ENCODE measurements at places on chromosomes 11 and 22.

DNA sequence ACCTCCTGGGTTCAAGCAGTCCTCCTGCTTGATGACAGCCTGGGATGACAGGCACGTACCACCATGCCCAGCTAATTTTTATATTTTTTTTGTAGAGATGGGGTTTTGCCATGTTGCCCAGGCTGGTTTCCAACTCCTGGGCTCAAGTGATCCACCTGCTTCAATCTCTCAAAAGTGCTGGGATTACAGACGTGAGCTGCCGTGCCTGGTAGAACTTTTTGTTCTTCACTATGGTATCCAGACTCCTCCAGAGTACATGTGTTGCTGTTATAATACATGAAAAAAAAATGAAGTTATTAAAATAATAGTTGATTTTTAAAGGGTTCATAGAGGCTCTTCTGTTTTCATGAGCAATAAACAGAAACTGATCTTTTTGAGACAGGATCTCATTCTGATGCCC, 29.6 kb downstream of the ZNF143 start:
- DNase-seq = no peak

DNA sequence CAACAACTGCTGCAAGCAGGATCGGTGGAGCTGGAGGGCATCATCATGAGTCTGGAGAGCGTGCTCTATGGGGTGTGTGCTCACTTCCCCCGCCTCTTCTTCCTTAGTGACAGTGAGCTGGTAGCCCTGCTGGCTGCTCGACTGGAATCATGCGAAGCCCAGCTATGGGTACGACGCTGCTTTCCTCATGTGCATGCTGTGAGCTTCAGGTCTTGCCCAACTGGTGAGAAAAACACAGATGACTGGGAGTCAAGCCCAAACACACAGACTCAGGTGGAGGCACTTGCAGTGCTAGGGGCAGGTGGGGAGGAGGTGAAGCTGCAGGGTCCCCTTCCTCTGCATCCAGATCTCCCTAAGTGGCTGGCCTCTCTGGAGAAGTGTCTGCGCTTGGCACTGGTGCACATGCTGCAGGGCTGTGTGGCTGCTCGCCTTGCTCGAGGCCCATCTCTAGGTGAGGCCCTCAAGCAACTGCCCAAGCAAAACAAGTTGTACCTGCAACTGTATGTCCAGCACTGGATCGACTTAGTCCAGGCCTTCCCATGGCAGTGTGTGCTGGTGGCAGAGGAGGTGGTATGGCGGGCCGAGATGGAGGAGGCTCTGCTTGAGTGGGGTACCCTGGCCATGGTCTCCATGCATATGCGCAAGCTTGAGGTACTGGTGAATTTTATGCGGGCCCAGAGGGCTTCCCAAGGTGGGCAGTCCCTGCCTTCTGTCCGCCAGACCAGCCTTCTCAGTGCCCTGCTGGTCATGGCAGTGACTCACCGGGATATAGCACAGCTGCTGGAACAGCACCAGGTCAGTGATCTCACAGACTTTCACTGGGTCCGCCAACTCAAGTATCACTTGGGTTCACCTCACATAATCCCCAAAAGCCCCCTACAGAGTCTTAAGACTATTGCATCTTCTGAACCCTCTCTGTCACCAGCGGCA, 48.1 kb downstream of the DNHD1 start:
- no peak for DNase-seq

DNA sequence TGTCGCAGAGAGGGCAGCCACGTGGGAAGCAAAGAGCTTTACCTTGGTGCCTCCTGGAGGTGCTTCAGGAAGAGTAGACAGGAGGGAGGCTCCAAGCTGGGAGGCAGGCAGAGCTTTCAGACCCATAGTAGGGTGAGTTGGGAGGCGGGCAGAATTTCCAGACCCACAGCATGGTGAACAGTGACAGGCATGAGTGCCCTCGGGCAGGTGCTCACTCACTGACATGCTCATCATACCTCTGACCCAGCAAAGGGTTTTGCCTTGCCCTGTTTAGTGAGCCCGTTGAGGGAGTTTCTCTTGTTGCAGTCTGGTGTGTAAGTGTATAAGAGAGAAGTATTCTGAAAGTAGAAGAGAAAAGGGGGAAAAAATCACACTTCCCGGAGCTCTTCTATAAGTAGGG, 86.4 kb upstream of the NTM start:
- no peak for DNase-seq

DNA sequence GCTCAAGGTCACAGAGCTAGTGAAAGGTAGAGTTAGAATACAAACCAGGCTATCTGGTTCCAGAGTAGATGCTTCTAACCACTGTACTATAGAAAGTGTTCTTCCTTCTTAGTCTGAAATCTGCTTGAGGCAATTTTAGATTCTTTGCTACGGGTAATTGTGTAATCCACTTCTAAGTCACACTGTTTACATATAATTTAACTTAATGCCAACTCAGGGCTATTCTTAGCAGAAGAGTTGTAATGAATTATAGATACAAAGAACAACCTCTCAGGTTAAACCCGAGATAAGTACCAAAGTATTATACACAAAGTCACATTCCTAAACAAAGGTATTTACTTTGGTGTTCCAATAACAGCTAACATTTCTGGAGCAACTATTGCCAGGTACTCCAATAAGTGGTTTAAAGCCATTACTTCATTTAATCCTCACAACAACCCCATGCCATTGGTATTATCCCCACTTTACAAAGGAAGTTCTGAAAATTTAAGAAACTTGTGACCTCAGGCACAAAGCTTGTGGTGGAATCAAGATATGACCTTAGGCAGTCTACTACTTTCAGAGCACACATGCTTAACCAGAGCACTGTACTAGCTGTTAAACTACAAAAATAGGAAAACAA, 31.1 kb upstream of the DDI1 start:
- no peak for DNase-seq

DNA sequence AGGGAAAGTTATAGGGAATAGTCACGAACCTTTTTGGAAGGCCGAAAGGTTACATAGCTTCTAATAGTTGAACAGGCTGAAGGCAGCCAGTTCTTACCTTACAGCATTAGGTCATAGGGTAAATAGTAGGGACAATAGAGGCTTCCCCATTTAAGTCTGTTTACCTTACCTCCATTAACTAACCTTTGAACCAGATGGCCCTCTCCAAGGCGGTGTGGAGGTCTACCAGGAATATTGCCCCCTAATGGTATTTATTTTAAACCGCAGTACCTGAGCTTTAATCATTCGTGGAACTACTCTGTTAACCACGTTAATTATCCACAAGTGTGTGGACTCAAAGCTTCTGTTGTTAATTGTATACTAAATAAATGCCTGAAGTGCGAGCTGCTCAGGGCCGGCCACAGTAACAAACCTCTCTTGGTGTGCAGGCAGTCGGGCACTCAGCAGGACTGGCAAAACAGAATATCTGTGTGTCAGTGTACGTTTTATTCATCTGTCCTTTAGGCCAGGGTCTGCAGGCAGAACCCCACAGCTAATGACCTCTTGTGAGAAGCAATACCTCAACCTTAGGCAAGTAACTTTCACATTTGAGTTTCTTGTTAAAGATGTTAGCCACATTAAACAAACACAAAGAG, 81.7 kb downstream of the PRCP start:
- DNase-seq = no peak

- DNase-seq = no peak
These were observed 163.8 kb downstream of the CHST1 start for GRCh38 chr11:45501392-45502225.

DNA sequence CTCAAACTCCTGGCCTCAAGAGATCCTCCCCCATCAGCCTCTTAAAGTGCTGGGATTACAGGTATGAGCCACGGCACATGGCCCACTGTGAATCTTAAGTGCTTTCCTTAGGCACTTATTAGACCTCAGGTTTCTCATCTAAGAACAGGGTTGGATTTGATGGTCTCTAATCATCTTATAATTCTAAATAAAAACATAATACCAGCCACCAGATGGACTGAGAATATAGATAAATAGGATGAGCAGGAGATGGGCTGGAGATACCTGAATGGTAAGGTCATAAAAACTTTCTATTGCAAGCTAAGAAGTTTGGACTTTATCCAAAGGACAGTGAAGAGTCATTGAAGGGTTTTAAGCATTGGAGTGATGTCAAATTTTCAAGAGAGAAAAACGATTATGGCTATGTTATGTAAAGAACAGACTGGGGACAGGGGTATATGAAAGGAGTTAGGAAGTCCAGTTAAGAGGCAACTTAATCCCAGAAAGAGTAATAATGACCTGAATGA, 85.2 kb downstream of the RELT start:
- DNase-seq = no peak

- DNase-seq = no peak
These were observed 51.1 kb downstream of the WNT7B start for GRCh38 chr22:45925811-45926351.

- no peak for DNase-seq
These were observed 3.5 kb downstream of the LRRC56 start for GRCh38 chr11:540583-541432.

DNA sequence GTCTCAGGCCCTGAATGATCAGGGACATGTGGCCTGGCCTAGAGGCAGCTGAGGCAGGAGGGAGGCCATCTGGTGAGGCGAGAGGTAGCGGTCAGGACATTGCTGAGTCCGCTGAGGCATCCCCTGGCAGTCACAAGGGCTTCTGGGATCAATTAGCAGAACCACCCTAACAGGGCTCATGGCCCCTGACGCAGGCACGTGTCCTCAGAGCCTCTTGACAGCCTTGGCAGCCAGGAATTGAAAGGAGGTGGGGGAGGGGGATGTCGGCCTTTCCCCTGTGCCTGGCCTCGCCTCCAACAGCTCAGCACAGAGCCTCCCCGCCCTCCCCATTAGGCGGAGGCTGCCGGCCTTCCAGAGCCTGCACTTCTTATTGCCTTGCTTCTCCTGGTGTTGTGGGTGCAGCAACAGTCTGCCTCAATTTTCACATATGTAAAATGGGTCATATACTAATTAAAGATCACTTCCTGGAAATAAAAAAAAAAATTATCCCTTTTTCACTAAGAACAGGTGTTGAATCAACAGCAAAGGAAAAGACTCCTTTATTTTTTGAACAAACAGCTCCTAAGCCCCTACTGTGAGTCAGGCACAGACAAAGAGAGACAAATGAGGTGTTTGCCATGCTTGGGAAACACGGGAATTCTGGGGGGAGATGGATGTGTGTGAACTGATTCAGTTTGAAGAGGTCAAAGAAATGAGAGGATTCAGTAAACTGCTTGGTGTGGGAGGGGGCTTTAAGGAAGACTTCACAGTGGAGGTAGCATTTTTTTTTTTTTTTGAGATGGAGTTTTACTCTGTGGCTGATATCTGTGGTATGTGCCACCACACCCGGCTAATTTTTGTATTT, 55.3 kb downstream of the NFAM1 start:
- no peak for DNase-seq

DNA sequence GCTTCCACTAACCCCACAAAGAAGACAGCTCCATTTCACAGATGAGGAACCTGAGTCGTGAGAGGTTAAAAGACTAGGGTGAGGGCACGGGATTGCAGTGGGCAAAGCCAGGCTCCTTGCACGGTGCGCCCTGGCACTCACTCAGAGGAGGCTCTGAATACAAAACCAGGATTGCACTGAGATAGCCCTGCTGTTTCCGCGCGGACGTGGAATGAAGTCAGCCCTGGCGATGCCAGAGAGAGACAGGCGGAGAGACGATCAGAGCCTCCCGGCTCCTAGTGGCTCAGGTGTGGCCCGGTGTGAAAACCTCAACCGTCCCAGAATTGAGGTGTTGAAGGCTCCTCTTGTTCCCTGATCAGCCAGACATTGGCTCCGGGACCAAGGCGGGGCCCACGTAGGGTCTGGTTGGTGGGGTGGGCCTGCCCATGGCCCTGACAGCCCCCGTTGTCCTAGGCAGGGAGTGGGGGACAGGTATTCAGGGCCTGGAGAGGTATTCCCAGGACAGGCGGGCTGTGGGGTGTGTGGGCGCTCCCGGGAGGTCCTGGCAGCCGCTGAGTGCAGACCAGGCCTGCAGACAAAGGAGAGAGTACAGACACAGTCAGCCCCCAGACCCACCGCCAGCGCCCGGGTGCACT, 43.1 kb upstream of the LINC01488 start:
- DNase-seq = no peak

DNA sequence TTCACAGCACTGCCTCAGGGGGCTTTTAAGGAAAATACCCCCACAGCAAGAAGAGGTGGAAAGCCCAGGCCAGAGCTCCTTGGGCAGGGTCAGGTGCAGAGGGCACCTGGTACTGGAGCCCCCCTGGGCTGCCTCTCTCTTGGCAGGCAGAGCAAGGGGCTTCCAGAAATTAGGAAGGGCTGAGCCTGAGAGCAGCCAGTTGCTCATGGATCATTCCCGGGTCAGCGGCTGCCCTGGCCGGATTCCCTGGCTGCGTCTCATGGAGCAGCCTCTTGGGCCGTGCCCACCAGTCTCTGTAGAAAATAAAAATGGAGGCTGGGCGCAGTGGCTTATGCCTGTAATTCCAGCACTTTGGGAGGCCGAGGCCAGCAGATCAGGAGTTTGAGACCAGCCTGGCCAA, 10.3 kb upstream of the OMP start:
- no peak for DNase-seq

GRCh38 chr11:17637901-17638300, 81.5 kb upstream of the MYOD1 start:
- DNase-seq = no peak

DNA sequence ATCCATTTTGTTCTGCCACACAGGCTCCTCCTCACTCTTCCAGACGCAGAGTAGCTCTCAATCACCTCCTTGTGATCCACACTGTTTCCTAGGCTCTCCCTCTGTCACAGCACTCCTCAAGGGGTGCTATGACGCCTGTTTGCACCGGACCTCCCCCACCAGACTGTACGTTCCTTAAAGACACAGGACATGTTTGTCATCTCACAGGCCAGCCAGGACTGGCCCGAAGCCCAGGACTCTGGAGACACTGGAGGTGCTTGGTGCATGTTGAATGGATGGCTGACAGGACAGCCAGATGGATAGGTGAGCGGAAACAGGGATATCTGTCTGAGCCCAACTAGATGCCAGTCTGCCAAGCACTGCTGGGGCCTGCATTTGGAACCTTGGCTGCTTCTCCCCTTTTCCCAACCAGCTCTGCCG, 13.6 kb downstream of the PLA2G6 start:
- no peak for DNase-seq

DNA sequence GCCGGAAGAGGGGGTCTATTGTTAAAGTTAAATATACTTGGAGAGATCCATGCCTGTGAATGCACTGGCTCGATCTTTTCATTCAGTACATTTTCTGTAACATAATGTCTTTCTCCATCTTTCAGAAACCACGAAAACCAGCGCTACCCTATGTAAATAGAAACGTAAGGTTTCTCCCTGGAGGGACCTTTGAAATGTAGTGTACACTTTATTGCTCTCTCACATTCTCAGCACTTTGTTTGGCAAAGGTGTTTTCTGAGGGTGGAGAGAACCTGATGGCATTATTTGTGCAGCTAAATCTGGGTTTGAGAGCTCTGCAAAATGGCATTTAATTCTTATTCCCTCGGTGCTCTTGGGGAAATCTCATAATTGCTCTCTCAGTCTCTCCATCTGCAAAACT, 468.4 kb downstream of the NELL1 start:
- no peak for DNase-seq

DNA sequence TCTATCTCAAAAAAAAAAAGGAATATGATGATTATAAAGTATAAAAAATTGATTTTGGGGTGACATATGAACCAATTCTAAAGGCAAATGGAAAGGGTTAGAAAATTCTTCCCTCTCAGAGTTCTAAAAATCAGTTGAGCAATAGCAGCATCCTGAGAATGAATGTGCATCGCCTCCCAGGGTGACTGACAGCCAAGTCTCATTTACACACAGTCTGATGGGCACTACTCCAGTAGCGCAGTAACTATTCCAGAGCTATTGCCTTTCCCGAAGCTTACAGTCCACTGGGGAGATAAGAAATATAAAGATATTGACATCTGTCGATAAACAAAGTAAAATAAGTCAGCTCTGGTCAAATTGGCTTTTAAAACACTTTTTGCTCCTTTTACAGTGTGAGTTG, 32.3 kb upstream of the SORL1 start:
- DNase-seq = no peak
